Activated gamma-delta T cell treated with anti-CD3 and anti-CD28 coated beads, Interleukin-2, amount 50 U/mL, for 16 hours (primary cell): ENCODE measurements at places on chromosomes 6 and 20.

- no peak for DNase-seq
Measured at GRCh38 chr20:12581644-12582289, 427.0 kb upstream of the SPTLC3 start.

GRCh38 chr20:13119583-13119982 lies 101.5 kb upstream of the ISM1 start:
- peak; percentile 2 for DNase-seq

DNA sequence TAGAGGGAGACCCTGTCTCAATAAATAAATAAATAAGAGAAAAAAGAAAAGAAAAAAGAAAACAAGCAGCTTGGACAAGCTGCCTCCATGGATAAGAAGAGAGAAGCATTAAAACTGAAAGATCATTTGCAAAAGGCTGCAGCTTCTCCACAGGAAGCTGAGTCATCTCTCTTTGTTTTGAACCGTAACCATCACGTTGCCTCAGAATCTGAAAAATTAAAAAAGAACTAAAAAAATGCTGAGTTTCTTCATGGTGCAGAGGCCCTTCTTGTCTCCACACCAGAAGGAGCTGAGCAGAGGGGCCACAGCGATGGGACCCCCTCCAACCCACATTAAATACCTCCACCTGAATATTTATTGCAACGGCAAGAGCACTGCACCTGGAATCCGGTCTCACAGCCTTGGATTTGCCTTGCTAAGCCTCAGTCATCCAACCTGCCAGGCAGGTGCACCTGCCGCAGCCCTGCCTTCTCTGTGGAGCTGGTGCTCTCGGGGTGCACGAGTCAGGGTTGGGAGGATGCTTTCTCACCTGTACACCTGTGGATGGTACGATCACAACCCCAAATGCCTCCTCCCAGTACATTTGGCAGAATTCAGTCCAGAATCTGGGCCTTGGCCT lies 28.1 kb downstream of the TOX2 start:
- DNase-seq = no peak

DNA sequence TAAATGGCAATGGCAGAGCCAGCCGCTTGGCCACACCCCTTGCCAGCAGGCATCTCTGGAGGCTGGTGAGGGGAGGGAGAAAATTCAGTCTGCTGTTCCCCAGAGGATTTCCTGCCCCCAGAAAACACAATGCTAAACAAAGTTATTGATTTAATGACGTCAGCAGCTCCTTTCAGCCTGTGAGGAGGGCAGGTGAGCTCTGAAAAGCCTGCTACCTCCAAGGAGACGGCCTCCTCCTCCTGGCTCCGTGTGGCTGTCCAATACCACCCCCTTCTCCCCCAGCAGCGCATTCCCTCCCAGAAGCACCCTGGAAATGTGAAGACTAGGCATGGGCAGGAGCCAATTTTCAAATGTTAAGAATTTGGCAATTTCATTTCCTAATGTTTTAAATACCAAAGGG lies 393.1 kb downstream of the ZFAND3 start:
- DNase-seq = no peak

DNA sequence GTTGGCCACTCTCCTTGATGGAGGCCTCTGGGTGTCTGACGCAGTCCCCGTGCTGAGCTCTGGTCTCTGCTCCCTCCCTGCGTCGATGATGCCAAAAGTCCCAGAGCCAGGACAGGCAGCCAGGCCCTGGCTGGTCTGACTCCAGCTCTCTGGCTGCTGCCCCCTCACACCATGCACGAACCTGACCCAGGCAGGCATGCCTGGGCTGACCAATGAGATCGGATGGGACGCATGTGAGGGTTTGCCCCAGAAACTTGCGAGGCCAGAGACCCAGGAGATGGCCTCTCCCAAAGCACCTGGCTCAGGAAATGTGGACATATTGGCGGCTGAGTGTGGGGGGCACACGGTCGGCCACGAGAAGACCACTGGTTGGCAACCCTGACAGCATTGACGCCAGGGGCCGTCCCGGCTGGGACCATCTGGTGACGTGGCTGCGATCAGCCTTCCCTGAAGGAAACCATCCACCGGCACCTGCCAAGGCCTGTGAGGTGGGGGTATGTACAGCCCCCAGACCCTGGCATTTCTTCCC lies 51.2 kb upstream of the FRMD1 start:
- DNase-seq = no peak

GRCh38 chr20:58997141-58997770 lies 9.8 kb downstream of the CTSZ start:
- no peak for DNase-seq

GRCh38 chr6:3052481-3053230 lies 15.6 kb upstream of the RIPK1 start:
- DNase-seq = no peak

DNA sequence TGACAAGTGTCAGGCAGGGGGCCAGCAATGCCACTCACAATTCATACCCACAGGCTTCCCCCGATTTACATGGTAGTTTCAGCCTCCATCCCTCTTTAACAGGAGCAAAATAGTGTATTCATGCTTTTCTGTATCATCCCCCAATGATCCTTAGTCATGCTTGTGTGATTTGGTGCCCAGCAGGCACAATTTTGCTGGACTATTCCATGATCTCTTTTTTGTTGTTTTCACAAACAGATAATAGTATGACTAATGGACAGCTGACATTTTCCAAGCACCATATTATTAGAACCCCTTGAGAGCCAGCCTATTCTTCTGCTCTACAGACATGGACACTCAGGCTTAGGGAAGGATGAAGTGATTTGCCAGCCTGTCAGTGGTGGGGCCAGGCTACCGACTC lies 128.2 kb upstream of the RIPOR2 start:
- no peak for DNase-seq

GRCh38 chr6:52734072-52734471 lies 29.2 kb downstream of the GSTA2 start:
- no peak for DNase-seq

DNA sequence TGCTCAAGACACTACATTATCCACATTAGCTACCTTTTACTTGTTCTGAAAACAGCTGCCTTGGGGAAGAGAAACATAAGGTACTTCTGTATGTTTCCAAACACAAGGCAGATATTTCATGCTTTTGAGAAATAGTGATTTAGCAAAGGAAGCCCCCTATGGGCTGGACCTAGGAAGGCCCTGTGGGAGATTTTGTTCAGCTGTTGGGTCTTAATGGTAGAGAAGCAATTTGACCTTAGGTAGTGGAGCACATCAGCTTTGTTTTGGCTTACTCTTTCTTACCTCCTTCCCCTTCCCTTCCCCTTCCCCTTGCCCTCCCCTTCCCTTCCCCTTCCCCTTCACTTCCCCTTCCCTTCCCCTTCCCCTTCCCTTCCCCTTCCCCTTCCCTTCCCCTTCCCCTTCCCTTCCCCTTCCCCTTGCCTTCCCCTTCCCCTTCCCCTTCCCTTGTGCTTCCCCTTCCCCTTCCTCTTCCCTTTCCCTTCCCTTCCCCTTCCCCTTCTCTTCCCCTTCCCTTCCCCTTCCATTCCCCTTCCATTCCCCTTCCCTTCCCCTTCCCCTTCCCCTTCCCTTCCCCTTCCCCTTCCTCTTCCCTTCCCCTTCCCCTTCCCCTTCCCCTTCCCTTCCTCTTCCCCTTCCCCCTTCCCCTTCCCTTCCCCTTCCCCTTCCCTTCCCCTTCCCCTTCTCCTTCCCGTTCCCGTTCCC lies 84.6 kb downstream of the ANKS1A start:
- DNase-seq = no peak

DNA sequence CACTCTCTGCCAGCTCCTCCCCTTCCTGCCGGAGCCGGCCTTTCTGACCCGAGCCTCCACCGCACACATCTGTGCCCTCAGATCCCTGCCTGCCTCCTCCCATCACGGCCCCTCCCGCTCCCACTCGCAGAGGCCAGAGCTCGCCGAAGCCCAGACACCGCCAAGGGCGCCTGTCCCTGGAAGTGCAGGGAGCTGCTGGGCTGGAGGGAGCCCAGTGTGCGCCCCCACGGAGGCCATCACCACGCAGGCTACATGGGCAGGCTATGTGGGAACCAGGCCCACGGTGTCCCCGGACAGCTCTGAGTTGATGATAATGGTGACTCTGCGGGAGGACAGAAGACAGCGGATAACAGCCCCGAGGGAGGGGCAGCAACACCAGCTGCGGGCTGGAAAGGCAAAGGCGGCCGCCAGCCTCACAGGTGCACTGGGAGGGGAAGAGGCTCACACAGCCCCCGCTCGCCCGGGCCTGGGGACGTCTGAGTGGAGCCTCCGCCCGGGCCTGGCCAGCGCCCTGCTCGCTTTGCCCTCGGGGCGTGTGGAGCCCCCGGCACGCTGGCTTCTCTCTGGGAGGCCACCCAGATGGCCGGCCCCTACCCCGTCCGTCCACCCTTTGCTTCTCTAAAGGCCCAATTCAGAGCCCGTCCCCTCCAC lies 154.9 kb downstream of the DLL1 start:
- no peak for DNase-seq

- DNase-seq = no peak
Measured at GRCh38 chr20:4091490-4092479, 76.4 kb upstream of the RNF24 start.

- DNase-seq = no peak
Measured at GRCh38 chr6:135707426-135707825, 144.1 kb upstream of the PDE7B start.

DNA sequence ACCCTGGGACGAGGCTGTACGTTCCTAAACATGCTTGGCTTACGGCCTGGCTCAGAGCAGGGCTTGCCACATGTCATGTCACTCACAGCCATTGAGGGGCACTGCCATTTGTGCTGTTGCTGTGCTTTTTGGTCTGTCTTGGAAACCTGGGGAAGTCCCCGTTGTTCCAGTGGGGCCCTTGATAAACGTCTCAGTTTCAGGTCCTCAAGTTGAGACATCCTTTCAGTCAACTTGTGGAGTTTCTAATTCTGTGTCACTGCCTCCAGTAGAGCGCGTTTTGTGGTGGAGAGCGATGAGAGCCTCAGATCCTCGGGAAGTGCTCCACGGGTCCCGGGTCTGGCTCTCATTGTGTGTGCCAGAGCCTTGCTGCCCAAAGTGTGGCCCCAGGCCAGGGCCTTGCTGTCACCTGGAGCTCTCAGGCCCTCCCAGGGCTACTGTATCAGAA lies 43.0 kb upstream of the CCR6 start:
- no peak for DNase-seq

GRCh38 chr6:114940181-114940580 lies 597.4 kb upstream of the HS3ST5 start:
- no peak for DNase-seq

GRCh38 chr20:50169329-50169823 lies 15.9 kb upstream of the PEDS1 start:
- peak; percentile 74 for DNase-seq

- peak; percentile 48 for DNase-seq
Measured at GRCh38 chr20:44069203-44070011, 117.6 kb downstream of the JPH2 start.

GRCh38 chr6:123338394-123338793 lies 298.4 kb downstream of the TRDN start:
- DNase-seq = no peak

- DNase-seq = no peak
Measured at GRCh38 chr6:66065313-66065712, 358.3 kb upstream of the EYS start.
